ENCODE measurements at places on chromosomes 4 and X.

GRCh38 chrX:103793545-103793940 lies 16.9 kb downstream of the PLP1 start:
- no peak for DNase-seq

DNA sequence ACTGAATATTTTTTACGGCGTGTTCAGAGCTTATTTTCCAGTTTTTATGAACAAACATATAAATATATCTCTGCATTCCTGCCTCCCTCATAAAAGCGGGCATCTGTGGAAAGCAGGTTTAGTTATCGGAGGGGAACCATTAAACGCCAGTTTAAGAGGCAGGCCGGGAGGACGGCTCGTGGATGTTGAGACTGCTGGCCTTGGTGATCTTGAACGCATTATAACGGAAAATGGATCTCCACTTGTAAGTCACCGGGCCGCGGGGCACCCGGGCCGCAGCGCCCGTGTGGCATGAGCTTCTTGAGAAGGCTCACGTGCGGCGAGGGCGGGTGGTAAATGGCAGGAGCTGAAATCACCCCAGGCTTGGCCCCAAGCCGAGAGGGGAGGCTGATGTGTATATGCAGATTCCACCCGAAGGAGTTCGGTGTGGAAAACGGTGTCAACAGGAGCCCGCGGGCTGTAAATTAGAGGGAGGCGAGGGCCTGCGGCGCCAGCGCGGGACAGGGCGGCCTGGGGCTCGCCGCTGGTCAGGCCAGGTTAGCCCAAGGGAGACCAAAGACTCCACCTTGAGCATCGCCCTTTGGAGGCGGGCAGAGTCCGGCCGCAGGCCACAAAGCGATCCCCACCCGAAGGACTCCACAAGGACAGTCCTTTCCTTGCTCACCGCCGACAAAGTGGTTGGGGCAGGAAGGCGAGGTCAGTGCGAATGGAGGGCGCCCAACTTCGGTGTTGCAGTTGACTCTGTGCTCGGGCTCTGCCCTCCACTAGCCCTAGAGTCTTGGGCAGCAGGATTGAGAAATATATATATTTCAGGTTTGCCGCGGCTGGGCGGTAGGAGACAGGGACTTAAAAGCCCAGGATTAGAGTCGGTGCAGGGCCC lies 1.3 kb upstream of the HAND2 start:
- DNase-seq: no peak

GRCh38 chr4:111450867-111451266 lies 694.4 kb upstream of the FAM241A start:
- no peak for DNase-seq

GRCh38 chrX:110657073-110657472 lies 138.5 kb downstream of the CHRDL1 start:
- no peak for DNase-seq

GRCh38 chr4:164021947-164022346 lies 527.5 kb downstream of the TMA16 start:
- DNase-seq: no peak

DNA sequence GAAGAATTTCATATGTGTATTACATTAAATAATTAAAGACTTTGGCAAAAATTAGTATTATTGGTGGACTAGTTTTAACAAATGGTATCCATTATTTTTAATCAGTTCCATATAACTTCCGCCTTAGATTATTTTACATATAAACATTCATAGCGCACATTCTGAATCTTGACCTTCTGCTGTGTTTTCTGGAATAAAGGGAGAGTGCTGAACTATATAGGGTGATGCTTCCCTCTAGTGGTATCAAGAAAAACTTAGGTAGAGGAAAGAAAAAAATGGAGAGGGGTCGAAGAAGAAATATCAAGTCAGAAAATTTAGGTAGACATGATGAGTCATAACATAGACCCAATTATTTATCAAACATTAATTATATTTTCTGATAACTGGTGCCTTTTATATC lies 155.6 kb upstream of the PACRGL start:
- no peak for DNase-seq

DNA sequence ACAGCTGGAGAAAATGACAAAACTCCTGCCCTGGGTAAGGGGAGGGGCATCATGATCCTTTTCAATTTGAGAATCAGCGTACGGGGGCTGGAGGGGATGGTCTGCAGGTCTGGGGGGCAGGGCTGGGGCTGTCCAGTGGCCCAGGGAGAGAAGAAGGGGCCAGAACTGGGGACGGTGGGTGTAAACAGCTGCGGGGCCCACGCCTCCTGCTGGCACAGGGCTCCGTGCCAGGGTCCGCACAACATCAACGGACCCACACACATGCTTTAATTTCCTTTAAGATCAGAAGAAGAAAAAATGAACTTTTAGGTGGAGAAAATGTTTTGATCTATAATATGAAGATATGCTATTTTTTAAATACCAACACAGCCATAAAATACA lies 52.1 kb downstream of the PSAPL1 start:
- DNase-seq: no peak

- no peak for DNase-seq
Measured at GRCh38 chrX:71541210-71542022, 8.5 kb downstream of the OGT start.

GRCh38 chrX:10095698-10096432 lies 60.9 kb upstream of the CLCN4 start:
- DNase-seq: no peak

DNA sequence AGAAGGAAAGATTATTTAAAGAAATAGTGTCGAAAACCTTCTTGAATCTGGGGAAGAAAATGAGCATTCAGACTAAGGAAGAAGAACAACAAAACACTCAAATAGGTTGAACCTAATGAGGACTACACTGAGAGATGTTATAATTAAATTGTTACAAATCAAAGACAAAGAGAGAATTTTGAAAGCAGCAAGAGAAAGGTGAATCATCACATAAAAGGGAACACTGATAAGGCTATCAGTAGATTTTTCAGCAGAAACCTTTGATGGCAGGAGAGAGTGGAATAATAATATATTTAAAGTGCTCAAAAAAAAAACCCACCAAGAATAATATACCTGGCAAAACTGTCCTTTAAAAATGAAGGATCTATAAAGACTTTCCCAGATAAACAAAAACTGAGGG lies 114.9 kb downstream of the AREG start:
- no peak for DNase-seq

DNA sequence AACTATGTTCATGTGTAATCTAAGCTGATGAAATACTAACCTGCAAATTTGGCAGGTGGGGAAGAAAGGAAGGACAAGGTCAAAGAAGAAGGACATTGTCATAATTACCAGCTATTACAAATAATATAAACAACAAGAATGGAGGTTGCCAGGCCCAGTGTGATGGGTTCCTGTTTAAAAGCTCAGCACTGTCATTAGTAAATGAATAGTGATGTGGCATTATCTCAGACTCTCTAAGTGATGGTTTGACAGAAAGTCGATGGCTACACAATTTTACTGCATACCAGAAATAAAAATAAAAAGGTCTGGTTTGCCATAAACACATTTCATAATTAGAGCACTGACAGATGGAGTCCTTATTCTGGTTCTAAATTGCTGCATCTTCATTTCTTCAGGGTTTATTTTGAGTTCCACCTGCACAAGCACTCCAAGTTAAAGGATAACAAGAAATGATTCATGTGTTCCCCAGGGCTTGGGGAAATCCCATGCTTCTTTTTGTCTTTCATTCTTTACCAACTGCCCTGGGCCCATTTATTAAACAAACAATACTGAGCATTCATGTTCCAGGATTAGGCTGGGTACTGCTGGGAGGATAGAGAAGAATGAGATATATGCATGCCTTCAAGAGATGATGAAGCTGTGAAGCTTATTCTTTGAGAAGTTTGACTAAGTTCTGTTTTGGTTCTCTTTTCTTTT lies 367.8 kb upstream of the RASGEF1B start:
- no peak for DNase-seq

- no peak for DNase-seq
Measured at GRCh38 chrX:101383679-101384205, 2.2 kb downstream of the BTK start.

- no peak for DNase-seq
Measured at GRCh38 chr4:56655209-56655626, 25.9 kb downstream of the HOPX start.

- DNase-seq: no peak
Measured at GRCh38 chr4:55675196-55675793, 39.2 kb upstream of the NMU start.

DNA sequence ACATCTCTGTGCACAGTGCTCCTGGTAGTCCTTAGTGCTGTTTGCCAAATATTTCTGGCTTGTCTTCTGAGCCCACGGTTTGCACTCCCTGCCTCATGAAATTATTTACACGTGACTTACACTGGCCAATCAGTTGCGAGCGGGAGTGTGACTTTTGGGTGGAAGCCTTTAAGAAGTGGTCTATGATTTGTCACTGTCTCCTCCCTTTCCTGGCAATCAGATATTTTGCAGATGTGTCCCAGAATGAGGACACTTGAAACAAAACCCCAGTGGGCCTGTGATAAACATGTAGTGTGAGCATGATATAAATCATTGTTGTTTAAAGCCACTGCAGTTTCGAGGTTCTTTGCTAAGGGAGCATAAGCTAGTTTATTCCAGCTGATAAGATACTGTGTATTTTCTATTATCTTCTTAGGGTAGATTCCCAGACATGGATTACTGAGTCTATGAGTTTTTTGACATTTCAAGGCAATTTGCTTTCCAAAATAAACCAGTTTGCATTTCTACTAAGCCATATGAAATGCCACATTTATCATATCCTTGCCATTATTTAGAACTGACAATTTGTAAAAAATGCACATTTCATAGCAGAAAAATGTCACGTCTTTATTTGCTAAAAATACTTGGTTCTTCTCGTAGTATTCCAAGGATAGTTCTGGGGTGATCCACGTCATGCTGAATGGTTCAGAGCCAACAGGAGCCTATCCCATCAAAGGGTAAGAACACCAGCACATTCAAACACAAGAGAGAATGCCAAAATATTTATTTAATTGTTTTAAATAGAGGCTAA lies 12.0 kb downstream of the BST1 start:
- no peak for DNase-seq

DNA sequence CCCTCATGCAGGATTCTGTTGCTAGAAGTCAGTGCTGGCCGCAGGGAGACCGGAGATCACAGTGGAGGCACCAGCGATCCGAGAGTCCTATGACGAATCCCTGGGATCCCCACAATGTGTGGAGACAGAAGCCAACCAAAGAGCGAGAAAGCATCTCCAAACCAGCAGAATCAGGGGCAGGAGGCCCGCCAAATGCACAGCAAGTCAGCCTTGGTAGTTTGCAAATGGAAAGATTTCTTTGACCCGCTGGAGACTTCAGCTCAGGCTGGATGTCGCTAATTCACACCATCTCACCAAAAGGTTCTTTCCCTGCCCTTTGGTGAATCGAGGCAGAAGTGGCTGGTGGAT lies 505 bp upstream of the PKD2 start:
- no peak for DNase-seq

DNA sequence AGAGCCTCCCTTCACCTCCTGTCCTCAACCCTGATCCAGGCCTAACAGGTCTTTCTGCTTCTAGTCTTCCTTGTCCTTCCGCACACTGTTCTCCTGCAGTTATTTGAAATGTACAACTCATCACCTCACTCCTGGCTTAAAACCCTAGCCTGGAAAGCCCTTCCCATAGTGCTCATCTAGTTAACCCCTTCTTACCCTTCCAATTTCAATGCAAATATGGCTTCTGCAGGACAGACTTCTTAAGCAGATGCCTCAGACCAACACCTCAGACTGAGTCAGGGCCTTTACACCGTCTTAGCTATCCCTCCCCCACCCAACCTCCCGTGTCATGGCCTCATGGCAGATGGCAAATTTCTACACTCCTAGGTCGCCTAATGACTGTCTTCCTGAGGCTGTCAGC lies 130.4 kb downstream of the BCOR start:
- no peak for DNase-seq

DNA sequence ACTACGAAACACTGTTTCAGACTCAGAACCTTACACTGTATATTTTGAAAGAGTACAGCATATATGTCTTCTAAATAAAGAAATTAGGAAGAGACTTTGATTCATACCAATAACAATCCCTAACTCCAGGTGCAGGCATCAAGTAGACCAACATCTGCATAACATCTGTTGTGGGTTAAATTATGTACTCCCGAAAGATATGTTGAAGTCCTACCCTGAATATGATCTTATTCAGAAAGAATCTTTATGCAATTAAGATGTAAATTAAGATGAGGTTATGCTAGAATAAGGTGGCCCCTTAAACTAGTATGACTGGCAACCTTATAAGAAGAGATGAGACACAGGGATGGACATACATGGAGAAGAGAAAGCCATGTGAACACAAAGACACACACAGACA lies 117.9 kb downstream of the INPP4B start:
- DNase-seq: no peak

- DNase-seq: no peak
Measured at GRCh38 chr4:141057582-141057981, 75.7 kb downstream of the RNF150 start.

GRCh38 chr4:55658657-55659056 lies 22.6 kb upstream of the NMU start:
- DNase-seq: no peak

DNA sequence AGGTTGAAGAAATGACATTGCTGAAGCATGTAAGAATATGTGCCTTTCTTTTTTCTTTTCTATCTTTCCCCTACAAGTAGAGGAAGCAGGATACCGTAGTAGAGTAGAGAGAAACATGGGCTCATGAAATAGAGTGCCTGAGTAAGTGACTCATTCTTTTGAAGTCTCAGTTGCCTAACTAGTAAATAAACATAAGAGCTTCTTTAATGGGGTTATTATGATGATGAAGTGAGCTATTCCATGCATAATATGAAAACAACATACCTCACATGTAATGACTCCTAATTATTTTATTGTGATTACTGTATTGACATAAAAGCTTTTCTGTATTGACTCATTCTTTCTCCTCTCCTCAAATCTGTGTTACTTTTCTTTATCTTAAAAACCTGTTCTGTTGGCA lies 1538.2 kb downstream of the TECRL start:
- DNase-seq: no peak

GRCh38 chr4:85187106-85187505 lies 220.6 kb upstream of the WDFY3 start:
- DNase-seq: no peak

All from stimulated activated CD4-positive, alpha-beta T cell treated with anti-CD3 and anti-CD28 coated beads, Interleukin-1b, Interleukin-23, amount 100 ng/mL, for 24 hours (primary cell).